ENCODE measurements at places on chromosomes 16 and 17. TPM values are rescaled to one million over a fixed set of nuclear protein-coding genes. Genes with fewer than 3 reads are reported as not detected.

- DNase-seq: no peak
These were observed 208.5 kb downstream of the WWOX start for GRCh38 chr16:78307824-78308528.

DNA sequence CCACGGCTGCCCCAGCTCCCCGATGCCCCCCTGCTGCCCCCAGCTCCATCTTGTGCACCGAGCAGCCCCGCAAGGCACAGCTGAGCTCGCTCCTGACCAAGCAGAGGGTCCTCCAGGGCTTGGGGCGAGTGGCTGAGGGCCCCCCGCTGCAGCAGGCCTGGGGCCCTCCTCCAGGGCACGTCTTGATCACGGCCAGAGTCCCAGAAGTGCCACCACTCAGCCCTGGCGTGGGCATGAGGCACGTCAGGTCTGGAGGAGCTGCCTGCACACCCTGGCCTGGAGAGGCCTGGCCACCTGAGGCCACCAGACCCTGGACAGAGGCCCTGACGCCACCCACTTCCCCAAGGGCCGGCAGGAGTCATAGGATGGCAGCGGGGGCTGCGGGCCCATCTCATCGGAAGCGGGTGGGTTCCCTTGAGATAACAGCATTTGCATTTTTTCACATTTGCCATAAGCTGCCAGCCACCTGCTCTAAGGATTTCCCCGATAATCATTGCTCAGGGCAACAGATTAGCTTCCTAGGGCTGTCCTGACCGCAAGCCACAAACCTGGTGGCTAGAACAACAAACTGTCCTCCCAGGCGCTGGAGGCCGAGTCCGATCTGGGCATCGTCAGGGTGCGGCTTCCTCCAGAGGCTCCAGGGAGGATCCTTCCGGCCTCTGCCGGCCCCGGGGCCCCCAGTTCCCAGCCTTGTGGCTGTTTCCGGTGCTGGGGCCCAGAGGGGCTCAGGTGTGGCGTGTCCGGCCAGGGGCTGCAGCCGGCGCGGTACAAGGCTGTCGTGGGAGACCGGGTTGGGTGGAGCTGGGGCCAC, 23.9 kb upstream of the C1QTNF8 start:
- DNase-seq: no peak

Gene CD300LB
- 0.04 TPM for total RNA-seq

GRCh38 chr16:66924527-66925321, 611 bp downstream of the RRAD start:
- no peak for DNase-seq

DNA sequence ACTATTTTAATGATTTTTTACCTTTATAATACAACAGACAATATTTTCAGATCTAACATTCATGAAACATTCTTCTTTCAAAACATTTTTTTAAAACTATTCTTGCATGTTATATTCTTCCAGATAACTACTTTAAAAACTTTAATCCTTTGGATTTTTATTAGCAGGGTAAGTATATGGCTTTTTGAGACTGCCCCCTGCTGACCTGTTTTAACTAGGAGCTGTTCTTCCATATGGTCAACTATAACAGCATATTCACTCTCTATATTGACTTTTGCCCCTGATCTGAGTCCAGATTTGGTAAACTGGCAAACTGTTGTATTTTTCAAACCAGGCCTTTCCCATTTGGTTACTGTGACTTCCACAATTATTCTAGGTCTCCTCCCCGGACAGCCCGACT, 16.5 kb downstream of the ZNF18 start:
- no peak for DNase-seq

DNA sequence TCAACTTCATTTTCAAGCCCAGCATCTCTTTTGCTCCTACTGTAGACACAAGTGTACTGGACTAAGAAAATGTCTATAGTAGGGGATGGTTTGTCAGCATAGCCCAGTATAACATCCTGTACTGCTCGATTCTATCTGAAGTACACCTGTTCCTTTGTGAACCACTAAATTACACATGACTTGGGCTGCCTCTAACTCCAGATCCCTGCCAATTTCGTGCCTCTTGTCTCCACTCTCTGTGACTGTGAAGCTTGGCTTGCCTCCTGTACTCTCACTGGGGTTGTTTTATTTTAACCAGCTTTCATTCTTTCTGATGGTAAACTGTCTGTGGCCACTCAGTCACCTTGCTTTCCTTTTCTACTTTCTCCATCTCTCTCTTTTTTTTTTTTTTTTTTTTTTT, 24.5 kb downstream of the GFOD2 start:
- no peak for DNase-seq

DNA sequence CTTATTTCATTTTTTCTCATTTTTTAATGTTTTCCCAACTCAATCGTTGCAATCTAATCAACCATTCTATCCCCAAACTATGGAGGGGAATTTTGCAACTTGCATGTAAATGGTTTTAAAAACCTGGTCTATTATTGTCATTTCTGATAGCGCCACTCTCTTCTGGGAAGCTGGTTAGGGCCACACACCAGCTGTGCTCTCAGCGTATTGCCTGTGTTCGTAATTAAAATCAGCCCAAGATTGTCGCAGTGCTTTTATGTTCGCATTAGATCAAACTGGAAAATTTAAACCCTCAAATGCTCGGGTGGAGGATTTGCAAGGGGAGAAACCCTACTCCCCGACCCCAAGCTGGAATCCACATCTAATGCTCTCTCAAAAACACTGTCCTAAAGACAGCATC, 123.5 kb upstream of the CACNG5 start:
- DNase-seq: no peak

Gene SULT1A4
- 7.4 TPM for total RNA-seq
